ENCODE measurements at places on chromosomes 7 and 10.

GRCh38 chr10:117860823-117861222 lies 185.9 kb downstream of the RAB11FIP2 start:
- no peak for DNase-seq

DNA sequence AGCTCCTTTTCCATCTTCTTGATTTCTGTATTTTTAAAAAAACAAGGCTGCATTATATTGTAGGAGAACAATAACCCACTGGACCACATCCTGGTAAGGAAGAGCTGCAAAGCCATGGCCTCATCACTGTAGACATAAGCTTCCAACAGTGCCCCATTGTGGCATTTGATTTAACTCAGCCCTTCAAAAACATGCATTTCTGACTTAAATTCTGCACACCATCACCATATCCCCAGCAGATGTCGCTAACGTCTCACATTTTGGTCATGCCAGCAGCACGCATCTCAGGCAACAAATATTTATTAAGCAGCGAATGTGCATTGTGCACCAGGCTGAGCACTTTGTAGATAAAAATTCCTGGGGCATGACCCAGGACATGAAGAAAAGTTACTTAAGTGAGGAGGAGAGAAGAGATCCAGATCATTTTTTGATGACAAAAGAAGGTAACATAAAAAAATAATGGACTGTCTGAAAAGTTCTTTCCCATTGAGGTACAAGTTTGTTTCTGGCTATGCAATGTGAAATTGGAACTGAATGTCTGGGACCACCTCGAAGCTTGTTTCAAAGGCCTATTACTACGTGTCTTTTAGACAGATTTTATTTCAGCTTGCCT lies 164.6 kb upstream of the CDCA7L start:
- no peak for DNase-seq

DNA sequence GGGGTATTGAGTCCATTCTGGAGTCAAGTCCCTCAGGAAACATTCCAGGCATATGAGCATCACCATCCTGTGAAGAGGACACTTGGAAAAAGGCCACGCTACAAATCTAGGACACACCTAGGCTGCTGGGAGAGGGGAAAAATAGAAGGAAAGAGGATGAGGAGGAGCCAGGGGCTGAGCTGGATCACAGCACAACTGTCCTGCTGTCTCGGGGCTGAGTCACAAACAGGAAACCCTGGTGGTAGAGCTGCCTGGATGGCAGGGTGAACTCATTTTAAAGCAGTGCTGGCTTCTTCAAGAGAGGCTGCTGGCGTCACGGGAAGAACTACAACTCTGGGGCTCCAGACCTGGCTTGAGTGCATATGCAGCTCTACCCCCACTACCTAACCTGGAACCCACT lies 151.5 kb downstream of the RNF216 start:
- no peak for DNase-seq

- no peak for DNase-seq
These were observed 26.7 kb downstream of the ZSCAN25 start for GRCh38 chr7:99643464-99643863.

- DNase-seq: no peak
These were observed 425.6 kb downstream of the PLXNA4 start for GRCh38 chr7:132150711-132151110.

Measured in cortex of kidney (tissue), 1 donor.